Mesenchymal stem cell (in vitro differentiated cells and primary cell): ENCODE measurements at places on chromosomes 7 and 10.
A peak's percentile ranks its signal among the peaks of the same experiment; 100 is the strongest.

GRCh38 chr10:59708816-59709394 lies 745 bp downstream of the SLC16A9 start:
- peak; percentile 6 for DNase-seq

GRCh38 chr10:54441275-54441674 lies 359.8 kb downstream of the PCDH15 start:
- DNase-seq = peak; percentile 16

- no peak for DNase-seq
Measured at GRCh38 chr10:29630205-29631048, 4.3 kb downstream of the SVIL start.

- DNase-seq = no peak
Measured at GRCh38 chr10:62352356-62352970, 21.7 kb upstream of the ZNF365 start.

- DNase-seq = no peak
Measured at GRCh38 chr10:2957785-2958184, 109.6 kb upstream of the PFKP start.

DNA sequence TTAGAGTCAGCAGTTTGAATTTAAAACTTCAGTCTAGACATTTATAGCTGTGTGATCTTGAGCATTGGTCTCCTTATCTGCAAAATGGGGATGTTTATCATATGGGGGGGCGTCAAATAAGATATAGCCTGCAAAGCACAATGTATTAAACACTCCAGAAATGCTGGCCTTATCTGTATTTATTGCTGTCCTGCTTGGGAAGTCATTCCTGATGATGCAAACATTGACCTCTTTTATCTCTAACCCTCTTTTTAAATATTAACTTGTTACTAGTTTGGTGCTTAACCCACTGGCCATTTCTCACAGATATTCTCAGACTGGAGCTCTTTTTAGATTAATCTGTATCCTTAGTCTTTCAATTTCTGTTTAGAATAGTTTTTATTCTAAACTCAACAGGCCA lies 13.2 kb downstream of the MRPS33 start:
- DNase-seq = no peak
